ENCODE measurements at places on chromosomes 3 and 15.

DNA sequence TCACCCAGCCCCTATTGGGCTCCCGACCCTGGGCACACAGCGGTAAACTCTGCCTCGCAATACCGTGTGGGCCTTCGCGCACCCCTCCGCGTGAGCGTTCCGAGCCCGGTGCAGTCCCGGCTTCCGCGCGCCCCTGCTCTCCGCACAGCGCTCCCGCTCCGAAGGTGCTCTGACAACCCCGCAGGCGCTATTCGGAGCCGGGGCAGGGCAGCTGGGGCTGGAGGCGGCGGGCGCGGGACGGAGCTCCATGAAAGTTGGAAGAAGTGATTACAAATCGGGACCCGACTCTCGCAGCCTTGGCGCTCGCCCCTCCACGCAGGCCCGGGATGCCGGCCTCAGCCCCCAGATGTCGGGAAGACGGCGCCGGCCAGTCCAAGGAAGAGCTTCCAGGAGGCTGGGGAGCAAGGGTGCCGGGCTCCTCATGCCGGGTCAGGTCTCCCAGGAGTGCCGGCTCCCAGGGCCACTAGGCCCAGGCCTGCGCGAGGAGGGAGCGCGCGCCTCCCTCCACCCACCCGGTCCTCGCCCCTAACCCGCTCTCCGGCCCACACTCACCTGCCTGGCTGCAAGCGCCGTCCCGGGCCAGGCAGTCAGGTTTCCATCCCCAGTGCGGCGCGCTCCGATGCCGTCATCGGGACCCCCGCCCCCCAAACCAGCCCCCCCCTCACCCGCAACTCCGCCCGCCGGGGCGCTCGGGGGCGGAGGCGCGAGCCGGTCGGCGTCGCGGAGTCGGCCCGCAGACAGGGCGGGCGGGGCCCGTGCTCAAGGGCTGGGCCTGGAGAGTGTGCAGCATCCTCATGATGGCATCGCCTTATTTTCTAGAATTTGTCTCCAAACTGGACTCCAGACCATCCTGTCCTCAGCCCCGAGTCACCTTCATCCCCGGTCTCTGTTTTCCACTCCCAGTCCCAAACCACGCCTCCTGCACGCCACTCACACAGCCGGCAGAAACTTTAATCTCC lies at the start of gene KIF7:
Gene KIF7 (minus strand): TSS at position 621 of the 959 bp plus-strand sequence. CDS start 2,537 bp downstream, outside the sequence.
- no peak for DNase-seq

DNA sequence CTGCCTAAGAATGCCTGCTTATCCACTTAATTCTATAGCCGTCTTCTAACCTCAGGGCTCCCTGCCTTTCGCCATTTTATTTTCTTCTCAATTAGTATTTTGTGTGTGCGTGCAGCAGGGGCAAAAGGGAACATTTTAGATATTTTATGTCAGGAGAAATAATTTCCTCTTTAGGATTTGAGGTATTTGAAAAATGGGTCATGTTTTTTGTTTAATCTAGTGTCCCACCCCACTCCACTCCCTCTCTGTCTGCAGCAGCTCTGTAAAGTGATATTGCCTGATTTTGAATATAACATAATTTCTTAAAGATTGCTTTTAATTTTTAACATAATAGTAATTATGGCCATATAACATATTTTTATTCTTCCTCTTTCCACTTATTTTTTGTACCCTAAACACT lies 593.2 kb upstream of the DPPA4 start:
- no peak for DNase-seq

DNA sequence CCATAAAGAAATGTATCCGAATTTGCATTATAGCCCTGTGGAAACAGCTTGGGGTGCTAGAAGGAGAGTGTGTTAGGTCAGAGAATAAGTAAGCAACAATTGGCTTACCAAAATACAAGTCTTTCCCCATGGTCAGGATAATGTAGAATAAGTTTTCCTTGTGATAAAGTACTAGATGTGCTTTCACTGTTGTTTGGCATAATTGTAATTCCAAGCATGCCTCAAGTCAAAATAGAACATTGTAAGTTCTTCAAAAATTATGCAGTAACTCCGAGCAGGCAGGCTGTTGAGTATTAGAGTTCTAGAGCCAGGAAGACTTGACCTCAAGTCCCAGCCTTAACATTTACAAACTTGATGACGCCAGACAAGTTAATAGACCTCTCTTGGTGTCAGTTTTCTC lies 242.0 kb downstream of the TUSC7 start:
- no peak for DNase-seq

DNA sequence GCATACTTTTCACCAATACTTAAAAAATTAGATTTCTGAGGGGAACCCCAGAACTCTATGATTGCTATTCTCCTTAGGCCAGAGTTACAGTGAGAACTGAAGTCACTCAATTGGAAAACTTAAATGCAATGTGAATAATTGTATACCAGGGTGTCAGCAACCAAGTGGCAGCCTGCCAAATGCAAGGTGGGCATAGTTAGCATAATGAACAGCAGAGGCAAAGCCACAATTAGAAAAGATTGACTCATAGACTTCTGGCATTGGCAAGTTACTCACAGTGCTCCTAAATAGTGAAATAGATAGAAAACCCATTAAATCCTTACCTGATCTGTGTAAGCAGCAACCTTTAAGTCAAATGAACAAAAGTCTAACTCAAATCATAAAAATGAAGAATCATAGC lies 94.9 kb downstream of the BCHE start:
- DNase-seq, result no peak

- DNase-seq, result no peak
These were observed 2.9 kb downstream of the FBXL22 start for GRCh38 chr15:63600001-63600615.

DNA sequence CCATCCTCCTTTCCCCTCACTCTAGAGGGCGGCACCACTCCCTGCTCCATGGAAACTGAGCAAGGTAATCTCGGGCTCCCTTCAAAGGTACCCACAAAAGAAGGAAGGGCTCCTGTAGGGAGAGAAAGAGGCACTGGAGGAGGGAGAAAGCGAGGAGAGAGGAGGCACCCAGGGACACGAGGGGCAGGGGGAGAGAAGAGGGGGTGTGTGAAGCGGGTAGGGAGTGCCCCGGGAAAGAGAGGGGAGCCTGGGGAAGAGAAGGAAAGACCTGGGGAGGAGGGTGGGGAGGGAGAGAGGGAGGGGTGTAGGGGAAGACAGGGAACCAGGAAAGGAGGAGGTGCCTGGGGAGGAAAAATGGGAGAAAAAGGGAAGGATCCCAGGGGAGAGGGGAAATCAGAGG lies 523 bp downstream of the VILL start:
- DNase-seq, result no peak

DNA sequence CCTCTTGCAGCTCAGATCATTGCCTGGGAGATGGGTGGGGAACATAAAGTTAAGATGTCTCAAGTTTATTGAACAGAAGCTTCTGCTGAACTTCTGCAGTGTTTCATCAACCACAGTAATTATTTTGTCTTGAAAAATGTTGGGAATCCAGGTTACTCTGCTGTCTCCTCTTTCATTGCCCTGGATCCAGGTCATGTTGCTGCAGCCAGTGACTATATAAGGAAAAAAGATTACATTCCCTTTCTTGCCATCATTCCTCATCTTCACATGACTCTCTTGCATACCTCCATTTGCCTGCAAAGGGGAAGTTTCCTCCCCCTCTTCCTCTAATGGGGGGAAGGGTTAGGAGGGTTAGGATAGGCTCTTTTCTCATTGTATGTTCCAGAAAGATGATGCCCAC lies 15.1 kb downstream of the GMNC start:
- no peak for DNase-seq
